ENCODE measurements at places on chromosomes 2 and 18. TPM values are rescaled to one million over a fixed set of nuclear protein-coding genes. Genes with fewer than 3 reads are reported as not detected.

Gene TCF23
- total RNA-seq: not detected

- no peaks in the 10 kb centered on the region for H3K4me1 ChIP-seq
- H3K27ac ChIP-seq: no peak overlapping the region
- no peaks in the 10 kb centered on the region for H3K36me3 ChIP-seq
- no peaks in the 10 kb centered on the region for H3K27me3 ChIP-seq
These were observed 144.0 kb downstream of the EML6 start for GRCh38 chr2:54867457-54867856.

- no peak for DNase-seq
- no peak overlapping the region for H3K4me3 ChIP-seq
- H3K27ac ChIP-seq: no peak overlapping the region
- no peaks in the 10 kb centered on the region for H3K27me3 ChIP-seq
These were observed 57.0 kb downstream of the STEAP3 start for GRCh38 chr2:119280680-119281079.

Gene CDK15
- 5.3 TPM for total RNA-seq

Gene ORC4
- 22.4 TPM for total RNA-seq

Gene MAP3K19
- total RNA-seq: not detected

DNA sequence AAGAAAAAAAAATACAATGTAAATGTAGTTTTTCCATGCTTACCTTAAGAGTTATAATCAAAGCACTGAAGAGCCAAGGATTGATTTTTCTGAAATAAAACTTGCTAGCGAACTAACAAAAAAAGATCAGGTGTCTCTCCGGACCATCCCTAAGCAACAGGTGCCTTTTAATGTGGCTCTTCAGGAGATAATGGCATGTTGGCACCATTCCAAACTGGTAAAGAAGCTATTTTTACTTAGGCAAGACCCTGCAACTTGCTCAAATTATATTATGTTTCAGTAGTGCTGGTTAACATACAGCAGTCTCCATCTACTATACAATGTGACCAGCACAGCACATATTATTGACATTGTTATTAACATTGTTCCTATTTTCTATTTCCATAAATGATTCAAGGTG lies 2.3 kb upstream of the GCC2 start:
- no peak overlapping the region for H3K4me3 ChIP-seq
- no peaks in the 10 kb centered on the region for H3K27me3 ChIP-seq
- no peak overlapping the region for H3K27ac ChIP-seq
- peaks cover 4% of the 10 kb centered on the region for H3K36me3 ChIP-seq
- H3K4me1 ChIP-seq: peaks cover 10% of the 10 kb centered on the region

Gene HJURP
- total RNA-seq: 3.5 TPM

DNA sequence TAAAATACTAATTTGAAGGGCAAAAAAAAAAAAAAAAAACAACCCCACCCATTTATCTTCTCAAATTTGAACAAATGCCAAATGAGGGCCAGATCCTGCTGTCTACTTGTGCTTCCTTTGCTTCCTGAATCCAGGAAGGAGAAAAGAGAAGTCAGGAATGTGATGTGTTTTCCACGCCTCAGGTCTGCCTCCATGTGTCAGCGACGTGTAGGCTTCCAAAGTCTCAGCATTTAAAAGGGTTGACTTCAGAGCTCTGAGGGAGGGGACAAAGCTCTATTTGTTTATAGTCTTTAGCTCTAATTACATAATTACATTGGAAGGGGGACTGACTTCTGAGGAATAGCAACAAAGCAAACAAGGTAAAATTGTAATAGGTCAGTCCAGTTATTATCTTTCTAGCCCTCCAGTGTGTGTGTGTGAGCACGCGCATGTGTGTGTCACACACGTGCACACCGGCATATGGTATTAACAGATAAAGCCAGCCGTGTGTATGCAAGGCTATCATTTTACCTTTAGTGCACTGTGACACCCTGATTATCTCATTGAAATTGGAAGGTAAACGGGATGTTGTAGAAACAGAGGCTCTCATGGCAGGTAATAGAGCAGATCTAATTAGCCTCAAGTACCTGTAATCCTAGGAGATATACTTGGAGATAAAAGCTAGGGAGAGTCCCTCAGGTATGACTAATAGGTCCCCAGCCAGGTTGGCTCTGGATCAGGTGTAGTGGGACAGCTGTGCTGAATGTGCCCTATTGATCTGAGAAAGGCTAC lies 911.4 kb upstream of the ZEB2 start:
- no peak overlapping the region for H3K4me3 ChIP-seq
- H3K36me3 ChIP-seq: no peaks in the 10 kb centered on the region
- H3K27me3 ChIP-seq: no peaks in the 10 kb centered on the region
- no peak overlapping the region for H3K27ac ChIP-seq

- H3K36me3 ChIP-seq: peaks cover 18% of the 10 kb centered on the region
- H3K27ac ChIP-seq: peak overlapping the region; percentile 44
- no peak for DNase-seq
- no peaks in the 10 kb centered on the region for H3K27me3 ChIP-seq
- no peak overlapping the region for H3K4me3 ChIP-seq
These were observed 204.4 kb downstream of the MCFD2 start for GRCh38 chr2:46711156-46711555.

- H3K4me3 ChIP-seq: no peak overlapping the region
- no peaks in the 10 kb centered on the region for H3K36me3 ChIP-seq
- no peak for DNase-seq
- no peaks in the 10 kb centered on the region for H3K27me3 ChIP-seq
- no peak overlapping the region for H3K27ac ChIP-seq
These were observed 86.9 kb downstream of the VSNL1 start for GRCh38 chr2:17627434-17627833.

Gene ABCG8
- total RNA-seq: not detected

Gene GREB1
- 1.1 TPM for total RNA-seq

GRCh38 chr2:230267556-230267955 lies 42.0 kb downstream of the SP140 start:
- no peak overlapping the region for H3K27ac ChIP-seq
- no peaks in the 10 kb centered on the region for H3K4me1 ChIP-seq
- no peaks in the 10 kb centered on the region for H3K36me3 ChIP-seq
- peak; percentile 23 for DNase-seq

DNA sequence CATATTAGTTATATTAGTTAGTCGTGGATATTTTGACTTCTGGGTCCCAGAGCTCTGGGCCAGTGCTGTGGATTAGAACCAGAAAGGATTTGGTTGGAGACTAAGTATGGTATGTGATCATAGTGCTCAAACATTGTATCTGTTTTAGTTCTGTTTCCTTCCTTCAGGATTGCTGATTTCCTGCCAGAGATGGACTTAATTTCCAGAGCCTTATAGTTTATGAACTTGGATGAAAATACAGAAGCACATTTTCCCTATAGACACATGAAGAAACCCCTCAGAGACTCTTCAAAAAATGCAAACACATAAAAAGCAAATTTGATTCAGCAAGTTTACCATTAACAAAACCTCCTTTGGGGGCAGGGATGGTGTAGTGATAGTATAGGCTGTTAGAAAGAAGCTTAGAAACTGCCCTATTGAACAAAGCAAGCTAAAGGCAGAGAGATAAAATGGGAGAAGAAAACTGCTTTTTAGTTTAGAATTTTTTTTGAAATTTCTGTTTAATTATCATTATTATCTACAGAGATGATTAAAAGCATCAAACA lies 88.7 kb upstream of the EFEMP1 start:
- H3K4me3 ChIP-seq: no peak overlapping the region
- no peaks in the 10 kb centered on the region for H3K36me3 ChIP-seq
- H3K27ac ChIP-seq: no peak overlapping the region
- no peaks in the 10 kb centered on the region for H3K27me3 ChIP-seq
- H3K4me1 ChIP-seq: peaks cover 14% of the 10 kb centered on the region
- DNase-seq: no peak

Gene IGFBP2
- total RNA-seq: 11.2 TPM

DNA sequence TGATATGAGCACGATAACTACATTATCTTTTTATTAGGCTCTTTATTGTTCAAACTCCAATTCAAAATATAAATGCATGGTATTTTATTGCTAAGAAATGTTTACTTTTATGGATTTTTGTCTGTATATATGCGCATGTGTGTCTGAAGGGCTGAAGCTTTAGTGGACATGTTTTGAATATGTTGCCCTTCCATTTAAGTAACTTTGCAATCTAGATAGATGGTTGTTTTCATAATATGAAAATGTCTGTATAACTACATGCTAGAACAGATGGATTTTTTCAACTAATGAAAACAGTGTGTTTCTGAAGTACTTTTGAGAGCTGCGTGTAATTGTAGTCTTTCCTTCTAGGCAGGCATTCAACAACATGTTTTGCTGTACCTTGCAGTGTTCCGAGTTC lies 18.7 kb downstream of the DCAF17 start:
- no peak overlapping the region for H3K27ac ChIP-seq
- peaks cover 36% of the 10 kb centered on the region for H3K36me3 ChIP-seq
- DNase-seq: peak; percentile 11
- H3K4me3 ChIP-seq: no peak overlapping the region

GRCh38 chr18:48828194-48828545 lies 122.6 kb downstream of the SMAD7 start:
- no peaks in the 10 kb centered on the region for H3K27me3 ChIP-seq
- H3K27ac ChIP-seq: peak overlapping the region; percentile 94
- no peak for DNase-seq
- peak overlapping the region; percentile 46 for H3K4me3 ChIP-seq
- H3K4me1 ChIP-seq: peaks cover 72% of the 10 kb centered on the region

- H3K27ac ChIP-seq: peak overlapping the region; percentile 65
- H3K4me1 ChIP-seq: peaks cover 10% of the 10 kb centered on the region
- H3K4me3 ChIP-seq: peak overlapping the region; percentile 89
- H3K36me3 ChIP-seq: peaks cover 3% of the 10 kb centered on the region
- DNase-seq: peak; percentile 90
These were observed 1.5 kb downstream of the INO80D start for GRCh38 chr2:206084439-206084869.

Gene MTCL1
- 44.5 TPM for total RNA-seq

Data from osteoblast (primary cell).